CD4-positive, alpha-beta T cell (primary cell): ENCODE measurements at places on chromosomes 4 and X.
A peak's percentile ranks its signal among the peaks of the same experiment; 100 is the strongest.

DNA sequence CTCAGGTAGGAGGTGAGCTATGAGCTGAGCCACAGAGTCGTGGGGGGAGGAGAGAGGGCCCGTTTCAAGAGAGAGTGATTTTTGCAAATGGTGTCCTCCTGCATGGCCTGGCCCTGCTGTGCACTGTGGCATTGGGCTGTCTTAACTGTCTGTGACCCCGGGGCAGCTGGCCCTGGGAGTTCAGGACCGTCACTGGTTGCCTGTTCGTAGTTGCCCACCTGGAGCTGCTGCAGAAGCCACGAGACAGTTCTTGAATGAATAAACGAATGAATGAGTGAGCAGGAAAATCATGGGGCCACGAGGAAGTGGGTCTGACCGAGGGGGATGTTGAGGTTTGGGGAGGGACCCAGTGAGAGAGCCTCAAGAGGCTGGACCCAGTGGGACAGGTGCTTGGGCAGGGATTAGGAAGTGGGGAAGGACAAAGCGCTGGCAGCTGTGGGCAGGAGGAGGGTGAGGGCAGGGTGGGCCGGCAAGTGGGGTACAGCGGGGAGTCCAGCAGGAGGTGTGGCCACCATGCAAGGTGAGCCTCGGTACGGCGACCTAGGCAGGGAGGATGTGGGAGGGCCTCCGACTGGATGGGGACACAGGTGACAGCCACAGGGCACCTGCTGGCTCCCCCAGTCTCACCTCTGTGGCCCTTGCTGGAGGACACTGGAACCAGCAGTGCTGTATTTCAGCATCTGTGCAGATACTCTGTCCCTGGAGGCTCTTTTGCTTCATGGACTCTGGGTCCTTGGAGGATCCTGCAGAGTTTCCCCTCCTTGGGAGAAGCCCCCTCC lies 10.2 kb downstream of the RGS12 start:
- DNase-seq, result no peak

GRCh38 chrX:40104985-40105834 lies 7.5 kb upstream of the BCOR start:
- DNase-seq, result no peak

DNA sequence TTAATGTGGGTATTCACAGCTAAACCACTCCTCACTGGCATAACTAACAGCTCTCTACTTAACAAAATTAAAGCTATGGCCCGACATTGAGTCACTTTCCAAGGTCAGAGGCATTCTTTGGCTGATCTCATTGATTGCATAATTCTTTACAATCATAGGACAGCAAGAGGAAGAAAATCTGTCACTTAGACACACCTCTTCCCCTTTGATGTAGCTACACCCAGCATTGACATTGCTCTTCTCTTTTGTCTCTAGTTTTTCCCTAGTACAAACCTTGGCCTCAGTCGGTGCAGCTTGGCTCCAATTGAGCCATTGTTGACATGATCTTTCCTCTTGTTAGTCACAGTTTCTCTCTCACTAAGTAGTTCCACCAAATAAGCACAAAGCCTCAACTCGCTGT lies 313.3 kb upstream of the ACTRT1 start:
- no peak for DNase-seq

- no peak for DNase-seq
Measured at GRCh38 chr4:129218360-129218759, 122.4 kb downstream of the C4orf33 start.

GRCh38 chrX:108163333-108164082 lies 71.9 kb downstream of the ATG4A start:
- no peak for DNase-seq

DNA sequence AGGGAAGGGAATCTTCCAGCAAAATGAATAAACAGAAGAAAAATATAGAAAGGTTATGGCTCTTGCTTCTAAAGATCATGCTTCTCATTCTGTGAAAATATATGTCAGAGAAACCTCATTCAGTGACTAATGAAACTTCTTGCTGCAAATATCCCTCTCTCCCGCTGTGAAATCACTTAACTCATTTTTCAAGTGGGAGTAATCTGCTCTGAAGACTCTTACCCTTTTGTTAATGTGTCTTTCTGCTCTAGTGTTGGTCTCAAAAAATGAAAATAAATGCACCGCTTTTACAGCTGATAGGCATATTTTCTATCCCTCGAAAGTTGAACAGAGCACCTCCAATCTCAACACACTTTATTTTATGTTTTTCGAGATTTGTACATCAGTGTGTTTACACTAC lies 252.3 kb downstream of the NLGN4X start:
- no peak for DNase-seq

DNA sequence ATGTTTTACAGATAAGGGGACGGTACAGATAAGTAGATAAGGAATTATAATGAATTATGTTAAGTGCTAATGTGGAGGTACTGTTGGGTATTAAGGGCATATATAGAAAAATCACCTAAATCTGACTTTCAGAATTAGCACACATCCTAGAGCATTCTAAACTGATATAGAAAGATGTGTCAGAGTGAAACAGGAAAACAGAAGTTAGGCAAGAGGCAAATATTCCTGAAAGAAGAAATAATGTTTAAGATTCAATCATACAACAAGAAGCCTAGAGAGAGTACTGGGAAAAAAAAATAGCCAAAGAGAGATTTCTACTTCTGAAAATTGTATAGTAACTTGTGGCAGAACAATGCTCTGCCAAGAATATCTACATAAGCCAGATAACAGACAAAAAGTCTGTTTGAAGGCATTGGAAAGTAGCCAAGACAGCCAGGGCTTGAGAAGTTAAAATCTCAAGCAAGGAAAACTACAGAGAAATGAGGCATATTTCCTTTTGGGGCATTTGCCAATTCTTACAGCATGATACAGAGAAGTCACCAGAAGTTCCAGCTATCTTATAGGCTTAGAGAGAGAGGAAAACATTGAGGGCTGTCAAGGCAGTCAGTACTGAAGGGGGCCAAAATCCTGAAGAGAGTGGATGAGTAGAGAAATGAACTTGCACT lies 646.0 kb downstream of the RPA4 start:
- DNase-seq, result no peak

GRCh38 chrX:15816886-15817285 lies 26.6 kb downstream of the ZRSR2 start:
- peak; percentile 58 for DNase-seq

GRCh38 chr4:142142366-142143054 lies 506.1 kb downstream of the IL15 start:
- no peak for DNase-seq

- no peak for DNase-seq
Measured at GRCh38 chr4:7989654-7990053, 50.0 kb upstream of the AFAP1 start.

GRCh38 chr4:172674811-172675210 lies 493.8 kb upstream of the GALNT7 start:
- no peak for DNase-seq
